ENCODE measurements at places on chromosomes 7 and 10.

- DNase-seq: no peak
Observed at GRCh38 chr7:127413326-127413725, 20.8 kb upstream of the ZNF800 start.

DNA sequence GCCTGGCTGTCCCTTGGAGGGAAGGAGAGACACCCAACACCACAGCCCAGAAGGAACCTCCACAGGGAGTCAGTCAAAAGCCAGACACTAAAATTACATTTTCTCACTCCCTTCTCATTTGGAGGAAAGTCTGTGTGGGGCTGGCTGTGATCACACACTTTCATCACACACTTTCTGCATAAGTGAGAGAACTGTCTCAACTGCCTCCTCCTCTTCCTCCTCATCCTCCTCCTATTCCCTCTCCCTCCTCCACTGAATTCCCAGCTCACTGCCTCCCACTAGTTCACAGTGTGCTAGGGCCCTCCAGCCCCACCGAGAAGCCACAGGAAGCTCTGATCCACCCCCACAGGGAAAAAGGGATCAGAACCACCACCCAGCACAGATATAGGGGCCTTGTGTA lies 91.6 kb downstream of the KCNMA1 start:
- no peak for DNase-seq

DNA sequence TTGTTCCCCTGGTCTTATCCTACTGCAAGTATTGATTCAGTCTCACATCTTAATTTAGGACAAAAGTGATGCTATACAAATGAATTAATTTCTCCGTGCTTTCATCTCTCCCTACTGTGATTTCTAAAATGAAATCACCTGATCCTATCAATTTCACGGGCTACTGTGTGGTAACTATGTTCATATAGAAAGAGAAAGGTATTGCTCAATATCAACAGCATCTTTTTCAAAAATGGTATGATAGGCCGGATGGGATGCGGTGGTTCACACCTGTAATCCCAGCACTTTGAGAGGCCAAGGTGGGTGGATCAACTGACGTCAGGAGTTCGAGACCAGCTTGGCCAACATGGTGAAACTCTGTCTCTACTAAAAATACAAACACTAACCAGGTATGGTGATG lies 71.2 kb downstream of the PIK3CG start:
- DNase-seq: no peak

- no peak for DNase-seq
Observed at GRCh38 chr7:111162692-111163091, 71.8 kb downstream of the LRRN3 start.

GRCh38 chr10:132446661-132447445 lies 49.9 kb downstream of the PWWP2B start:
- peak; percentile 68 for DNase-seq

GRCh38 chr7:2490181-2490651 lies 14.0 kb upstream of the GRIFIN start:
- no peak for DNase-seq

GRCh38 chr10:89805599-89806013 lies 104.2 kb downstream of the KIF20B start:
- DNase-seq: no peak

- DNase-seq: no peak
Observed at GRCh38 chr7:129332254-129333035, 101.8 kb upstream of the STRIP2 start.

DNA sequence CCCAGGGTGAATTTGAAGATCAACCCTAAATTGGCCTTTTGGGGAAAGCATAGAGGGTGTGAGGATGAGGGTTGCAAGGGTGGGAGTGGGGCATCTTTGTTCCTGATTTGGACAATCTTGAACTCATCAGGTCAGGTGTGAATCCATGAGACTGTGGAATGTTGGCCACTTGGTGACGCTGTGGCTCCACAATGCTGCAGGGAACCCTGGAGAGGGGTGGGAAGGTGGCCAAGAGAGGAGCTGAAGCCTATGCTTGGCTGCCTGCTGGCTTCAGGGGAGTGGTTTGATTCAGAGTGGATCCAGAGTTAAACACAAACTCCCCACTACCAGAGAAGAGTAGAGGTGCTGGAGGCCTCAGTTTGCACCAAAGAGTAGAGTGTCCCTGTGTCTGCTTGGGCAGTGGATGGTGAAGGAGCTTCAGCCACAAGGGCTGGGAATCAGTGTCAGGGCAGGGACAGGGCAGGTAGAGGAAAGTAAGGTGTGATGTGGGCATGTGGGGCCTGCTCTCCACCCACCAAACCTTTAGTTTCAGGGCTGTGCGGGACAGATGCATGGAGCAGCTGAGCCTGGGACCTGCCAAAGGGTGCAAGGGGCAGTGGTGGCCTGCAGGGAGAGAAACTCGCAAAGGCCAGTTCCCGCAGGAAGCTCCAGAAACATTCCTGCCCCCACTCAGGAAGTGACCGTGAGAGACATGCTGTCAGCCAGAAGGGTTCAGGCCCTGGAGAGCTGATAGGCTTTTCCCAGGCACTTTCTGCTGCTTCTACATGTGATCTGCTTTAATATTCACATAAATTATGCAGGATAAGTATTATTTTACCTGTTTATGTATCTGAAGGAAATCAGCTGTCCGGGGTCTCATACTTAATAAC lies 81.0 kb upstream of the PRSS58 start:
- peak; percentile 11 for DNase-seq

- DNase-seq: no peak
Observed at GRCh38 chr7:77827999-77828398, 29.4 kb downstream of the PHTF2 start.

- DNase-seq: no peak
Observed at GRCh38 chr7:17369691-17370426, 71.4 kb downstream of the AHR start.

- no peak for DNase-seq
Observed at GRCh38 chr7:71509381-71509780, 377.4 kb downstream of the GALNT17 start.

GRCh38 chr10:110296966-110297365 lies 7.8 kb downstream of the SMNDC1 start:
- no peak for DNase-seq

DNA sequence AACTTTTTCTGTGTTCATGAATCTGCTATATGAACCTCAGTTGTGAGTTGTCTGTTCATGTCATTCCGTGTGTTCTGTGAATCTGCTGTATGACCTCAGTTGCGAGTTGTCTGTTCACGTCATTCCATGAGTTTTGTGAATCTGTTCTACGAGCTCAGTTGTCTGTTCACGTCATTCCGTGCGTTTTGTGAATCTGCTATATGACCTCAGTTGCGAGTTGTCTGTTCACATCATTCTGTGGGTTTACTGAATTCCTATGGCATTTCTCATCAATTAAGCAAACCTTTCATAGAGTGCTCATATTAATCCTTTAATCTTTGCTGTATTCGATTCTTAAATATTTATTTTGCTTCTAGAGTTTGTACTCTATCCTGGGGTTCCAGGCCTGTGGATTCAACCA lies 150.6 kb downstream of the DIP2C start:
- DNase-seq: no peak

DNA sequence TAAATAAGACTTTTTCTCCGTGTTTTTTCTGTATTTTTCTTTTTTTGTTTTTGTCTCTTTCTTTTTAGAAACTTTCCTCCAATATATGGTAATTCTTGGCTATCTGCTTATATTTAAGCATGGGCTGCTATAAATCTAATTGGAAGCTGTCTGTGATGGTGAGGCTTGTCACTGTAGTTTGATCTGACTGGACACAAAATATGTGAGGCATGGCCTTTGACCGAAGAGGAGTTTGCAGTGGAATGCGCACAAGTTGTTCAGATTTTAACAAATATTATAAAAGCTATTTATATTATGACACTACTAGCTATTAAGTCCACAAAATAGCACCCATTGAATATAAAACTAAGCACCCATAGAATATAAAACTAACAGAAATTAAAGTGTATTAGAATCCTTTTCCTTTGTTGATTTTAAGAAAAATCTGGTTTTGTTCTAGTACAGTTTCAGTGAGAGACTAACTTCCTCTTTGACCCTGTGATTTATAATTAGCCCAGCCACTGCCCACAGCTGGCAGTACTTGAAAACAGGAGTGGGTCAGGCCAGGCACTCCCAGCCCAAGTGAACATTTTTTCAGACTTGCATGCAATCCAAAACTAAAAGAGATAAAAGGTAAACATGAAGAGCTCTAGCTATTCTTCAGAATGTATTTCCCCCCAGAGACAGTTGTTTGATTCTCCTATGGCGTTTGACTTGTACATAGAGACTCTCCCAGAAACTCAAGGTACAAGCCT lies 69.9 kb upstream of the FGL2 start:
- DNase-seq: no peak

GRCh38 chr10:101817337-101818118 lies 716 bp downstream of the OGA start:
- peak; percentile 76 for DNase-seq

GRCh38 chr7:107387573-107388219 lies 82.2 kb upstream of the GPR22 start:
- no peak for DNase-seq

GRCh38 chr10:25072786-25073185 lies 56.4 kb downstream of the THNSL1 start:
- no peak for DNase-seq

DNA sequence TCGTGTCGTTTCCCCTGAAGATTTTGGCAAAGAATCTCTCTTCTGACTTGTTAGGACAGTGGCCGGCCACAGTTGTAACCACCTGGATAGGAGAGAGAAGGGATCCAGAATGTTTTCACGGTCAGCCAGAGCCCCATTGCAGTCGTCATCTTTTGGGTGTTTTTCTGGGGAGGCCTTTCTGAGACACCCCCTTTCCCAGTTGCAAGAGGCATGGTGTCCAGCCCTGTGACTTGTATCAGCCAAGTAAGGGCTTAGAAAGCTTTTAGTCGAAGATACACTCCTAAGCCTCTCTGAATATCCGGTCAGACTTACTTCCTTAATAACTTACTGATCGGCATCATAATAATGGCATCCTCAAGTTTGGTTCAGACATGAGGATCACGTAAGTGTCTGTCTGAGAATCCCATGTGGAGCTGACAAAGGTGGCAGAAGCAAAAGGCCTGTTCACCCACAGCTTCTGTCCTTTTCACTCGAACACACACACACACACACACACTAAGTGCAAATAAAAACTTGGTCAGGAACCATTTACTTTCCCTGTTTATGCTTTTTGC lies 435.7 kb upstream of the GALNT17 start:
- DNase-seq: peak; percentile 18

DNA sequence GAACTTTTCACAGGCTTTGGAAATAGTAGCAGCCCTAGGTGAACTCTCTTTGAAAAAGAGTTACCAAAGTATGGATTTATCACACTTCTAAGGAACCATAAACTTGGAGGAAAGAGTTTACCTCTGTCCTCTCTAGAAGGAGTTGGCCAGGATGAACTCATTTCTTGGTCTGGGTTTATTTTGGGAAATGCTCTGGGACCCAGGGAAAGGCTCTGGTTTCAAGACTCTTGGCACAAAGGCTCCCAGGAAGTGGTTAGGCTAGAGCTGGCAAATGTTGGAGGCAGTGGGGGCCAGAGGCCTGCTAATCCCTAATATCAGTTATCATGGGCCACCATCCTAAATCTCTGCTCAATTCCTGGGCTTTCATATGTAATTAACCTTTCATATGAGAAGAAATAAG lies 36.3 kb upstream of the CDK6 start:
- DNase-seq: peak; percentile 68
